Epithelial cell of proximal tubule (primary cell): ENCODE measurements at places on chromosomes 12 and 14. TPM values are rescaled to one million over a fixed set of nuclear protein-coding genes. Genes with fewer than 3 reads are reported as not detected.

The SERPINA12 gene
- total RNA-seq = not detected in 2 replicates

The SLC5A8 gene
- not detected in 2 replicates for total RNA-seq

The HCAR1 gene
- total RNA-seq = 0.46 and 2.1 TPM in 2 replicates

The TAS2R42 gene
- not detected in 2 replicates for total RNA-seq

The HSPB8 gene
- 18.6 and 32.3 TPM in 2 replicates for total RNA-seq

The CLEC4A gene
- not detected in 2 replicates for total RNA-seq

The TSPAN11 gene
- total RNA-seq = 0.29 and 1.3 TPM in 2 replicates

The SMCO2 gene
- not detected in 2 replicates for total RNA-seq
